ENCODE measurements at places on chromosomes 7 and 10.

DNA sequence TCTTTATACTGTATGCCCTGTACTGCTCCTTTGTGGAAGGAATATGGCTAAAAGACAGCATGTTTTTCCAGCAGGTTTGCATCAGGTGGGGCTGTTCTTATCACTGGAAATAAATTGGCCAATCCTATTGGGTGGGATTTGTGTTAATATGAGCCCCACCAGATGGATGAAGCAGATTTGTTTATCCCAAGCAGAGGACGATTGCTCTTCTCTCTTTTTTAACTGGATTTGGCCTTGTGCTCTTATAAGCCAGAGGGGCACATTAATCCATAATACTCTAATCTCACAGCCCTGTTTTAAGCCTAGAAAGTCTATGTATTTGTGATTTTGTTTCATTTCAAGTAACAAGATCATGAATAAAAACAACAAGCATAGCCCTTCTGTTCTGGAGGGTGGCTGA, 240.1 kb upstream of the ADARB2 start:
- DNase-seq = no peak

- no peak for DNase-seq
These were observed 383.1 kb downstream of the SORCS3 start for GRCh38 chr10:105024184-105024583.

DNA sequence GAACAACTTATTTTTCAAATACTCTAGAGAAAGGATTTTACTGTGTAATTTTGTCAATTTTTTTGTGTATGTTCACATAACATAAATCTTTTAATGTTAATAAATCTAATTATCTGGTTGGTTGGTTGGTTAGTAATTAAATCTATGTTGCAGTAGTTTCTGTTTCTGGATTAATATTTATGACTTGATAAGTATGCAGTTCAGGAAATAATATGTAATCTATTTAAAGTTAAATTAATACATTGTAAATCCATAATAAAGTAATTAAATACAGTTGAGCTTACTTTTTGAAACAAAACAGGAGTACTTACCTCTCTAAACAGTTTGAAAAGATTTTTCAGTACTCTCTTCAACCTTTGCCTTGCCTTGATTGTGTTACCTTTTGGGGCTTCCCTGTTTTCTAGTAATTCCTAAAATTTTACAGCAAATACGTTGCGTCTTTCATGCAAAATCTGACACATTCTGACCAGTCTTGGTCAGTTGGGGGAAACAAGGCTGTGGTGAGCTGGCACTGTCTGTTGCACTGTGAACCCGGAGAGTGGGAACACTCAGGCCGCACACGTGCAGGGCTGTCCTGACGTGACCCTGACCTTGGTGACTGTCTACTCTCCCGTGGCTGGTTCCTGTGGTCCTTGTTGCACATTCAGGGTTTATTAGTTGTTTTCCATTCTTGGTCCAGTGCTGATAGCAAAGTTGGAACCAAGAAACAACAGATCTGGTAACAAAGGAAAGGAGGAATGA, 45.6 kb upstream of the FGL2 start:
- no peak for DNase-seq

DNA sequence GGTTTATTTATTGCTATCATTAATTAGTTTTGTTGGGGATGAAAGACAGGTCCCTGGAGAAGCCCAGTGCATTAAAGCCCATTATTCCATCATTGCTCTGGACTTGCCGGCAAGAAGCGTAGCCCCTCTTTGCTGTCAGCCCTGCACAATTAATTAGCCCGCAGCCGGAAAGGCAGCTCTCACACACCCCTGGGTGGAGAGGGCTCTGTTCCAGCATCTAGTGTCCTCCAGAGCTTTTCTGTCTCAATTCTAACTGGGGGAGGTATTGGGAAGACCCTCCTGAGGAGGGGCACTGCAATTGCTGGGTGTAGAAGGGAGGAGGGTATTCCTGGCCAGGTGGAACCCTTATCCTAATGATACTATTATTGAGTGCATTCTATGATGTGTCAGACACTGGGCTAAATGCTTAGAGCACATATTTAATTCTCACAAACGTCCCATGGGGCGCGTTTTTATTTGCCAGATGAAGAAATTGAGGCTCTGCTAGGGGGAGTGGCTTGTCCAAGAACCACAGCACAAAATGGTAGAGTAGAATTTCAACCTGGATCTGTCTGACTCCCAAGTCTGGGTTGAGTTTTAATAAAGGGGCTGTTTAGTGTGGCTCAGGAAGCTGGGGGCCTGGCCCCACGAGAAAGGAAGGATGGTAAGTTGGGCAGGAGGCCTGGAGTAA, 148.1 kb upstream of the PCBD1 start:
- DNase-seq = no peak

DNA sequence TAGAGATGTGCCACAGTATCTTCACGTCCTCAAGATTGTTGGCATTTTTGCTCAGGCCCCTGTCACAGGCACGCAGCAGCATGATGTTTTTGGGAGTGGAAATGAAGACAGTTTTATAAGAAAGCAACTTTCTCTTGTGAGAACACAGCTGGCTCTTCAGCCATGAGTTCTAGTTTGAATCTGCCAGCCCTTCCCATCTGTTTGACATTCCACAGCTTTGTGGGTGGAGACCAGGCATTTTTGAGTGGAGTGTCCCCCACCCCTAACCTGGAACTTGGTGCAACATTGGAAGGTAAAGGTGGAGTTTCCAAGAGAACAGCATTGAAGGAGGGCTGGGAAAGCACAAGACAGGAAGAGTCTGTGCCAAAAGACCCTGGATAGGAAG, 253.1 kb upstream of the IGFBP3 start:
- no peak for DNase-seq

- no peak for DNase-seq
These were observed 89.2 kb downstream of the RNF216 start for GRCh38 chr7:5692112-5692844.

DNA sequence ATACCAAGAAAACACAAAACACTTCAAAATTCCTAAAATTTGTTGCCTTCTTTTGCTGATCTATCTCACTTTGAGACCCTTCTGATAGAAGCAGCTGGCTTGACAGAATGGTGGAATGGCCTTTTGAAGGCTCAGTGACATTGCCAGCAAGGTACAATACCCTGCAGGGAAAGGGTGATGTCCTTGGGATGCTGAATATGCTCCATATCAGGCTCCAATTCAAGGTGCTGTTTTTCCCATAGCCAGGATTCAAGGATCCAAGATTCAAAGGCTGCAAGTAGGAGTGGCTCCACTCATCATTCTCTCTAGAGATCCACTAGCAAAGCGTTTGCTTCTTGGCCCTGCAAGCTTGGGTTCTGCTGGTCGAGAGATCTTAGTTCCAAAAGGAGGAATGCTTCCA, 120.4 kb downstream of the USP6NL start:
- DNase-seq = no peak

- DNase-seq = no peak
These were observed 9.4 kb upstream of the TAS2R16 start for GRCh38 chr7:123004931-123005330.

- no peak for DNase-seq
These were observed 37.7 kb downstream of the BUB3 start for GRCh38 chr10:123191886-123192285.

- no peak for DNase-seq
These were observed 176.2 kb upstream of the GDF10 start for GRCh38 chr10:47123716-47124288.

GRCh38 chr7:107850643-107851042, 40.3 kb upstream of the DLD start:
- DNase-seq = no peak

DNA sequence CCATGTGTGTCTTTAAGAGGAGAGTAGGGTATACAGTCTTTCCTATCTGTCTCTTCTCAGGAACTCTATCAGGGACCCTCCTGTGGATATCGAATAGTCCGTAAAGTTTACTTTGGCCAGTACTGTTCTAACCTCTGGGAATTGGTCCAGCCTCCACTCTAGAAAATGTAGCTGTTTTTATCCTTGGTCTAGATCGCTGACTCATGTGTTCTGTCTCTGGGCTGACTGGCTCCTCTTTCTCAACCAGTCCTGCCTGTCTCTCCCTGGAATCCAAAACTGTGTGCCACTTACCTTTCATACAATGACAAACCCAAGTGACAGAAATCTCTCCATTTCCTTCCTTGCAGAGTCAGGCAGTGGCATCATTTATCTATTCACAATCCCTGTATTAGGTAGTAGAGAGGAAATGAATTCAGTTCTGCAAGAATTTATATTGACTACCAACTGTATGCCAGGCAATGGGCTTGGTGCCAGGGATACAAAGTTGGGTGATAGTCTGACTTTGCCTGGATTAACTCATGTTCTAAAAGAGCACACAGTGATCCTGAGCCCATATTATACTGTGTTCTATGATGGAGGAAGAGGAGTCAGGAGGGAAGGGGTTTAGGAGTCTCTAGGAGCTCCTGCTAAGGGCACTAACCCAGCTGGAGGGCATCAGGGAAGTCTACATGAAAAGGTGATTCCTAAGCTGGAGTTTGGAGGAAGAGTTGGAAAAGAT, 232.7 kb downstream of the LRMDA start:
- no peak for DNase-seq

DNA sequence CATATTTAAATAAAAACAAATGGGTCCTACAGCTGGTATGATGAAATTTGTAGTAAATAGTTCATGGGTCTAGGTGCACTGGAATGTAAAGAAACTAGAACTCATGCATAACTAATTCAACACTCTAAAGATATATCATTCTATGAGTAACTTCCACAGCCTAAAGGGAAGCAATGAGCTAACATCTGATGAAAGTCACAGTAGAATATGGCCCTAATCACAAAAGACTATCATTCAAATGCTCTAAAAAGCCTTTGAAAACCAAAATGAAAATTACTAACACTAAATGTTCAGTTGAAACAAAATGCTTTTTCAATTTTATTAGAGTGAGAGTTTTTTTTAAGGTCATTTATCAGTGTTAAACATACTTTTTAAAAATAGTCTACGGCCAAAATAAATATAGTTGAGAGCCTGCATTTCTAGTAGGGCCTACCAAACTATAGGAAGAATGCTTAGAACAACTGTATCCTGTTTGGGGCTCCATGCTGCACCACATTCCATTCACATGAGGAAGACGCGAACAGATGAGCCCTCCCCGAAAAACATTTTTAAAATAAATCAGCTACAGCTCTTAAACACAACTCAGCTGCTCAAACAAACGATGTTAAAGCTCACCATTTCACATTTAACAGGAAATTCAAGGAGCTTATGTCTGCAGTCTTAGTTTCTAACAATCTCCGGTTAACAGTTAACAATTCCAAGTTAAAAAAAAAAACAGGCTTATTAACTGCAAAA, 134.5 kb downstream of the NRBF2 start:
- peak; percentile 38 for DNase-seq

- no peak for DNase-seq
These were observed 191.9 kb downstream of the C7orf25 start for GRCh38 chr7:42720012-42720411.

DNA sequence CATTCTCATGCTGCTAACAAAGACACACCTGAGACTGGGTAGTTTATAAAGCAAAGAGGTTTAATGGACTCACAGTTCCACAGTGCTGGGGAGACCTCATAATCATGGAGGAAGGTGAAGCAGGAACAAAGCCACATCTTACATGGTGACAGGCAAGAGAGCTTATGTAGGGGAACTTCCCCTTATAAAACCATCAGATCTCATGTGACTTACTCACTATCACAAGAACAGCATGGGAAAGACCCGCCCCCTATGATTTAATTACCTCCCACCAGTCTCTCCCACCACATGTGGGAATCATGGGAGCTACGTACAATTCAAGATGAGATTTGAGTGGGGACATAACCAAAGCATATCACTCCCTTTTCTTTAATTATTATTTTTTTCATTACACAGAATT, 16.6 kb downstream of the COL28A1 start:
- no peak for DNase-seq

DNA sequence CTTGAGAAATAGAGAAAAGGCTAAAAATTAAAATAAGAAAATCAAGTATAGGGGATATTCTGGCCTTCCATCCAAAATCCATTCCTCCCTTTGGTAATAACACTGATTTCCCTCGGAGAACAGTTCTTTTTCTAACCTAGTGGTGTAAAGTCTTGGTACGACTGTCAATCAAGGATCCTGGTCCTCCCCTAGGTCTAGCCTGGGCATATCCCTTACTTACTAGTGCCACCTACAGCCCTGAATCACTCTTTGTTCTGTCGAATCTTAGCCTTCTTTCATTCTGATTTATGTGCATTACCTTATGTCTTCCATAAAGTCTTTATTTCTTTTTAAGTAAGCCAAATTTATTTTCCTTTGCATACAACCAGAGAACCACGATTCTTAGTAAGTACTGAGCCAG, 298.7 kb upstream of the LRRTM3 start:
- peak; percentile 50 for DNase-seq

GRCh38 chr10:16417341-16417740, 19.5 kb upstream of the PTER start:
- DNase-seq = no peak

- DNase-seq = no peak
These were observed 157.1 kb upstream of the PRSS58 start for GRCh38 chr7:142414915-142415314.

- DNase-seq = peak; percentile 63
These were observed 17.0 kb upstream of the NODAL start for GRCh38 chr10:70458329-70459060.

GRCh38 chr7:140197218-140197890, 20.6 kb upstream of the KDM7A start:
- DNase-seq = no peak

GRCh38 chr7:97133159-97133558, 15.7 kb downstream of the SDHAF3 start:
- DNase-seq = no peak

- DNase-seq = no peak
These were observed 79.8 kb downstream of the ARHGAP22 start for GRCh38 chr10:48525113-48525512.

DNA sequence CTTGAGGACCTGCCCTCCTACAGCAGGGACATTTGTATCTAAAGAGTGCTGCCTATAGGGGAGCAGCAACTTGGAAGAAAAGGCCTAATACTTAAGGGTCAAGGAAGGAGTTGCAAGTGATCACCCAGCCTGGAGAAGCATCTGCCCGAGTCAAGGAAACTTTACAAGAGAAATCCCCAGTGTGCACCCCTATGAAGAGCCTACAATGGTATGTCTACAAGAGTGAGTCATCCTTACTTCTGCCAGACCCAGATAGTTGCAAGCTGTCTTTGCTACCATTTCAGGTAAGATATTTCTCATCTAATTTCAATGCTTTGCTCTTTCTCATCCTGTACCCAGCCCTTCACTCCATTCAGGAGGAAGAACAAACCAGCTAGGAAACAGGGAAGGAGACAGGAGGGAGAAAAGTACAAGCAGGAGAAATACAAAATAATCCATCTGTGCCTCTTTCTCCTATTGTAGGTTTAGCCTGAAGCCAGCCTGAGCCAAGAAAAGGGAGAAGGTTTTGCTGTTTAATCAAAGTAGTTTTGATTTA, 34.4 kb upstream of the AGR3 start:
- DNase-seq = no peak

GRCh38 chr7:78134256-78134655, 335.7 kb downstream of the PHTF2 start:
- peak; percentile 27 for DNase-seq

- no peak for DNase-seq
These were observed 188.6 kb downstream of the ZNF365 start for GRCh38 chr10:62562795-62563194.

GRCh38 chr7:151101621-151102396, 15.5 kb downstream of the AGAP3 start:
- DNase-seq = no peak

- no peak for DNase-seq
These were observed 353.1 kb downstream of the GATA3 start for GRCh38 chr10:8407501-8408021.

GRCh38 chr7:132394283-132395198, 181.7 kb downstream of the PLXNA4 start:
- peak; percentile 77 for DNase-seq
